D721Med (cell line): ENCODE measurements at places on chromosomes 7 and 10.

DNA sequence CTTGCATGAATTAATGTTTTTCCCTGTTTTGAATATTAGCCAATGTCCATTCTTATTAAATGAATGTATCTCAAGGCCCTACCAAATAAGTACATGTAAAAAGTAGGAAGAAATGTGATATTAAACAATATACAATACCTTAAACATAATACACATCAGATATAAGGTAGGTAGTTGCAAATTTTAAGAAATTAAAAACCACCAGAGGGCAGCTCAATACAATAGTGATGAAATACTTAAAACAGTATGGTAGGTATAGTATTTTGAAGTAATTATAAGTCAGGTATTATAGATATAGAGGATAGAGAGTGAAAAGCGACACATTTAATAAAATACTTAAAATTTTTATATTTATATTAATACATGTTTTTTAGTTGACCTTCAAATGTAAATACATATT, 43.6 kb upstream of the CDK14 start:
- no peak for DNase-seq

GRCh38 chr7:29345590-29345989, 151.0 kb downstream of the CHN2 start:
- DNase-seq = no peak

DNA sequence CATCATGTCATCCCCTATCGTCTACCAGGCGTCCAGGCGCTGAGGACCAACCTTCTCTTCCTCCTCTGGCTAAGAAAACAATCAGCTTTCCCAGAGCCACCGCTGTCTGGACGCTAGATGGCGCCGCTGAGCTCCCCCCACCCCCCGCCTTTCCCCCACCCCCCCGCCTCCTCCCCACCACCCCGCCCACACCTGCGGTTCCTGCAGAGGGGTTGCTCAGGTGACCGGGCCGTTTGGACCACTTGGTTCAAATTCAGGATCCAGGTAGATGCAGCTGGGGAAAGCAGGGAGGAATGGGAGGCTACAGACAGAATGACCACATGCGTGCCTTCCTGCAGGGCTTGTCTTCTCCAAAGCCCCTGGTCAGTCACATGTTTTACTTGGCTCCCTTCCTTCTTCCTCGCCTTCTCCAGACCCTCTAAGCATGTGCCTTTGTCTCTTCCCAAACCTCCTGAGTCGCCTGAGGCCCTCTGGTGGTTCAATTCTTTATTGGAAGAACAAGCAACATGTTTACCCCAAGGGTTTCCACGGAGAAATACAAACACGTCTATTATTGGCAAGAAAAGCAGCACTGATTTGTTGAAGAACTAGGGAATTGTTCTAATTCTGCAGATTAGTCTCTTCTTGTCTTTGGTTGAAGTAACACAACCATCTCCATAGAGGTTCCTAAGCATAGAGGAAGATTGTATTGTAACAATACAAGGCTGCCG, 24.7 kb downstream of the AOC1 start:
- DNase-seq = peak; percentile 46

DNA sequence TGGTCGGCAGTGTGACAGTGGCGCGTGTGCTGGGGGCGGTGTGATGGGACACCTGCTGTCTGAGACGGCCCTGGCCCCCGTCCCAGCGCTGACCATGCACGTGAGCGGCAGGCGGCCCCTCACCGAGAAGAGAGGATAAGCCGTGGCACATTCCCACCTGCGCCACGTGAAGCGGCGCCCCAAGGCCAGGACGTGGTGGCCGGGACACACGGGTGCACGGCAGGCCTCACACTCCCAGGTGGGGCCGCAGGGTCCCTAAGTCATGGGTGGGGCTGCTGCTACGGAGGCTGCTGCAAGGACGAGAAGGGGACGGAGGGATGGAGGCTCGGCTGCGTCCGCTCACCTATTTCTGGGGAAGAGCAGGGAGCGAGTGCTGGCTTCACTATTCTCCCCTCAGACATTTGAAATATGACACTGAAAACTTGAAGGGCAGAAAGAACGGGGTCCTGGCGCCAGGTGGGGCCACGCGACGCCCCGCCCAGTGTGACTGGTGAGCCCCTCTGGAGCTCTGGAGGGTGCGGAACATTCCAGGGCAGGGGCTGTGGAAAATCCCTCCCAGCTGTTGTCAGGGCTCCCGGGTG, 7.5 kb downstream of the CYP2W1 start:
- no peak for DNase-seq

DNA sequence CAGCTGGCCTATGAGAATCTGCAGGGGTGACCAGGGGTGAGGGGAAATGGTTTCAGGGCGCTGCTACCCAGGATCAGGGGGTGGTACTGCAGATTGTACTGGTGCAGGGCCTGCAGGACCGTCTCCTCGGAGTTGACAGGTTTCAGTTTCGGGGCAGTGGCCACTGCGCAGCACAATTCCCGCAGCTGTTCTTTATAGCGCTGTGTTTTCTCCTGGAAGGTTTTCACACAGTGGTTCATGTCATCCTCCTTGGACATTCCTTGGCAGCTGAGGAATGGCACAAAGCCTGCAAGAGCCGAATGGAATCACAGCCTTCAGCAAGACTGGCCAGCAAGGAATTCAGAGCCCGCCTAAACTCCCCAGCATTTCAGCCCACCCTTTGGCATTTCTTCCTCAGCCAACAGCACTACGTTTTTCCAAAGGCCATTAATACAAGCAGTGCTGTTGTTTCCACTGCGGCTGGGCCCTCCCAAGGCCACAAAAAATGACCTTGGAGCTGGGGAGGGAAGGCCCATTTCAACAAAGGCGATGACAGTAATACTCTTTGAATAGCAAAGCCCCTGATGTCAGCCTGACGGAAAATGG, 44.9 kb downstream of the PNLIPRP2 start:
- DNase-seq = no peak

GRCh38 chr7:92590711-92591310, 621 bp upstream of the FAM133B start:
- DNase-seq = no peak

- no peak for DNase-seq
Measured at GRCh38 chr10:101219946-101220451, 9.3 kb downstream of the LBX1 start.

GRCh38 chr10:118793545-118793944, 38.8 kb upstream of the CACUL1 start:
- no peak for DNase-seq

- no peak for DNase-seq
Measured at GRCh38 chr10:71838264-71839211, 12.5 kb downstream of the PSAP start.

DNA sequence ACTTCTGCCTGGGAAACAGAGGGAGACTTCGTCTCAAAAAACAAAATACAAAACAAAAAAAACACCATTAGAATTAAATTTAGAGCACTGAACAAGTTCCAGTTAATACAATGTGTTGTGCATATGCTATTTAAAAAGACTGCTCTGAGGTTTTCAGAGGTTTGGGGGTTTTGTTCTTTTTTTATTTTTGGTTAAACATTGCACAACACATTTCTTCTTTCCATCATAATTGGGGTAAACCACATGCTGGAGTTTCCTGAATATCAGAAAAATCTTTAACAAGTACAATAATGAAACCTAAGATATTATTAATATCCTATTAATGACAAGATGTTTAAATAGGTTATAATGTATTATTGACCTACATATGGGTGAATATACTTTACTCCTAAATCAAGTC, 26.3 kb downstream of the IGF2BP3 start:
- DNase-seq = no peak

GRCh38 chr7:158606129-158606528, 18.5 kb upstream of the PTPRN2 start:
- DNase-seq = no peak

DNA sequence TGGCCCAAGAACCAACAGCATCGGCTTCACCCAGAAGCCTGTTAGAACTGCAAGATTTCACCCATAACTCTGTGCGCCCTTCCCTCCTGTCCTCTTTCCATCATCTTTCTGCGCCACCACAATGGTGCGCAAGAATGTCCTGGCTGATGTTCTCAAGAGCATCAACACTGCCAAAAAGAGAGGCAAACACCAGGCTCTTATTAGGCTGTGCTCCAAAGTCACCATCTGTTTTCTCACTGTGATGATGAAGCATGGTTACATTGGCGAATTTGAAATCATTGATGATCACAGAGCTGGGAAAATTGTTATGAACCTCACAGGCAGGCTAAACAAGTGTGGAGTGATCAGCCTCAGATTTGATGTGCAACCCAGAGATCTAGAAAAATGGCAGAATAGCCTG, 115.2 kb upstream of the FGFR2 start:
- DNase-seq = no peak

GRCh38 chr10:132518572-132519381, 18.8 kb upstream of the INPP5A start:
- DNase-seq = no peak

- DNase-seq = no peak
Measured at GRCh38 chr10:51773681-51774080, 74.3 kb upstream of the CSTF2T start.

- no peak for DNase-seq
Measured at GRCh38 chr7:5388273-5388901, 35.2 kb downstream of the TNRC18 start.

DNA sequence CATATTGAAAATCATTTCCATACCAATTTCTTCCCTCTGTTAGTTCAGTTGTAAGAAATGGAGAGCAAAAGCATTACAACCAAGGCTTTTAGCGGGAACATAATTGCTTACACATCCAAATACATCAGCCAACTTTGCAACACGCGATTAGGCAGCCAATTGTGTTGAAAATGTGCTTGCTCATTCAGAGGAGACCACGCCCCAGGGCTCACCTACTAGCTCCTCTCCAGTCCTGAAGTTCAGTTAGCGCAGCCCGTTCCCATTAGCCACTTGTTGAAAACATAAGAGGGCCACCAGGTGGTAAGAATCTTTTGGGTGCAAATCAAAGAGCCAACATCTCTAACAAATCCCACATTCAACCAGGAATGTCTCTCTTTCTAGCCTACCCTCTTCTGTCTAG, 213.2 kb upstream of the MDFIC start:
- DNase-seq = no peak

DNA sequence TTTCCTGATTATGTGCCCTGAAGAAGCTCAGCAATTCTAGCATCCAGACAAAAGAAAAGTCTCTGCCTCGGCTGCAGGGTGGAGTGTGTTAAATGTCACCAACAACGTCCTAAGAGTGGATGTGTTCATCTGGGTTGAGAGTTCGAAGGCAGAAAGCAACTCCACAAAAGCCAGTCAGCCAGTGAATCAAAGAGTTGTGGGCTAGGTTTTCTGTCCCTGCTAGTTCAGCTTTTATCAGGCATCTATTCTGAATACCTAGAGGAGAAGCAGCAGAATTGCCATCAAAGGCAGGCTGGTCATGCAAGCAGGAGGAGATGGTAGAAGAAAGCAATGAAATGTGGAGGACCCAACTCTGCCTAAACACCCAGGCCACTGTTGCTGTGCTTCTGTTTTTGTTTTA, 205.2 kb downstream of the KLF6 start:
- DNase-seq = no peak

DNA sequence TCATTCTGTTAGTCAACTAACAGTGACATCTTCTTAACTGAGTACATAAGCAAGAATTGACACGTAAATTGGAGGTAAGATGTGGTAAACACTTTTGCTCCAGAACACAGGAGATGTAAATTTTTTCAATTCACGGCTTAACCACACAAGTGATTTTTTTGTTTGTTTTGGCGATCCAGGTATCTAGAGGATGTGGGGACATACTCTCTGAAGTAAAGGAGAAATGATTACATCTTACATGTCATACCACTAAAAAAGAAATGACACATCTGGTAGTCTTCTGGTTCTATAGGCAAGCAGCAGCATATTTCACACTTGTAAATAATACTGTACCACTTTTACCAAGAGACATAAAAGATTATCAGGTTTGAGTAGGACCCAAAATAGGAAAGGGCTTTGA, 200.3 kb upstream of the ZWINT start:
- no peak for DNase-seq

GRCh38 chr7:37920305-37920848, at the start of gene EPDR1:
Gene EPDR1, plus strand, starts transcription at chr7:37920640. Its CDS starts 300 bp downstream, at chr7:37920940.
- DNase-seq = no peak

DNA sequence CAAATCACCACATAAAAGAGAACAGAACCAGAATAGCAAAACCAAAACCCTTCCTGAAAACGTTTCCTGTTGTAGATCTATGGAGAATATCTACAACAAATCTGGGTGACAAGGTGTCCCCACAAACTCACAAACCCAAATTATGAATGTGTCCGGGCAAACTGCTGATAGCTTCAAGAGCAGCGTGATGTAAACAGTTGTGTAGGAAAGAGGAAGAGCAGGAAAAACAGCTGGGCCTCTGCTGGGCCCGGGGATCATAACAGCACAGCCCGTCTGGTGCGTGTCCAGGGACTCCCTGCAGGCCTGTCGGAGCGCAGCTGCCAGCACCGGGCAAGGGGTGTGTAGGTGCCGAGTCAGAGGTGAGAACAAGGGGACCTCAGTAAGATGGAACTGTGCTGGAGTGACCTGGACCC, 53.7 kb downstream of the KCNH2 start:
- no peak for DNase-seq

DNA sequence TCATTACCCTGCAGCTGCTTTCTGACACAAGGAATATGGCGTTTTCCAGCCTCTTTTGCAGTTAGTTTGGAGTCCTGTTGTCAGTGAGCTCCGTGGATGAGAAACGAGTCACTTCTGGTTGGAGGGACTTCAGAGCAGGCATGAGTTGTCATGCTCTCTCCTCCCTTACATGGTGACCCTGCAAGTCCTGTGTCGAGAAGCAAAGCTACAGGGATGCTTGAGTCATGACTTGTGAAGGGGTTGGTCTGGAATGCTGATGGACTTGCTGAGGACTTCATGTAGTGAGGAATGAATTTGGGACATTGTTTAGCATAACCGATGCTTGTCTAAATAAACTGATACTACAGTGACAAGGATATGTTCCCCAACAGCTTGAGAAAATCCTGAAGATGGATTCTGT, 108.8 kb downstream of the ADCYAP1R1 start:
- DNase-seq = no peak

DNA sequence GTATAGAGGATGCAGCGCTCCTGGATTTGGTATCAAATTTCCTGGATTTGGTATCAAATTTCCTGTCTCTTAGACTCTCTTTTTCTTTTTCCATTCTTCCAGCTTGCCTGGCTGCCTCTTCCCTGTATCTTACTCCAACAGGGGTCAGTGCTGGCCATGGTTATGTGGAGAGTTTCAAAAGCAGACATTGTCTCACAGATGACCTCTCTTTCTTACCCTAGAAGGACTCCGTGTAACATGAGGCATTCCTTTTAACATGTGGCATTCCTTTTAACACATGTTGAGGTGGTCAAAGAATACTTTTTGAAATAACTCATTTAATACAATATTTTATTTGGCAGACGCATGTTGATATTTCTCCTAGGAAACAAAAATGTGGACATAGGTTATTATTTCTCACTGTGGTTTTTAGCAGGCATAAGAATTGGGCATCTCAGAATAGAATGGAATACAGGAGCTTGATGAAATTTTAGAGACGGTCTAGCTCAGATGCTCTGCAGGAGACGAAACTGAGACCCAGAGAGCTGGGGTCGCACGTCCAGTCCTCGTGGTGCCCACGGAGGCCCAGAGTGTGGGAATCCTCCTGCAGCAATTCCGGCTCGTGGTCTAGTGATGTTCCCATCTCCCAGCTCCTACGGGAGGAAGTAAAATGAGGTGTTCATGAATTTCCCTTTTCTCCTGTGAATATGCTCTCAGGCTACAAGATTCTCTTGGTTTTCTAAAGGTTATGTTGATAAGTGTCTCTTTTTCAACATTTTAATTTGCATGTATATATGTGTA, 59.6 kb upstream of the PITRM1 start:
- no peak for DNase-seq
